Stimulated activated CD4-positive, alpha-beta T cell treated with anti-CD3 and anti-CD28 coated beads, Interleukin-1b, Interleukin-23, amount 100 ng/mL, for 1 hour (primary cell): ENCODE measurements at places on chromosomes 16 and 17.
A peak's percentile ranks its signal among the peaks of the same experiment; 100 is the strongest.

- peak; percentile 48 for DNase-seq
These were observed 78.1 kb upstream of the TOB1 start for GRCh38 chr17:50944054-50944901.

DNA sequence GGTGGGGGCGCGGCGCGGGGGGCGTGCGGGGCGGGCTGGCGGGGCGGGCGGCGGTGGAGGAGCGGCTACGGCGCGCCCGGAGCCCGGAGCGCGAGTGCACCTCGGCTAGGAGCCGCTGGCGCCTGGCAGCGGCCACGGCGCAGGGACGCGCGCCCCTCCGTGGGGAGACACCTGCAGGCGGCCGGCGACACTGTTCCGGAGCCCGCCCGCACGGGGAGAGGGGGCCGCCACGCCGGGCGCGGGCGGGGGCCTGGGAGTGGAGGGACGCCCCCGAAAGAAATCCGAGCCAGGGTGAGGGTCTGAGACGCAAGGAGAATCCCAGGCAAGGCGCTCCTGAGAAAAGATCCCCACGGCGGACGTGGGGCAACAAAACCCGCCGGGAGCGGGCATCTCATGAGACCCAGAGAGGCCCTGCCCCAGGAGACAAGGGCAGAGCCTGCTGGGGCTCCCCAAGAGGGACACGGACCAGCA lies at the start of gene GSG1L:
GSG1L (minus strand) TSS at position 124 of the 471 bp plus-strand sequence. CDS start 290 bp downstream, outside the sequence.
- DNase-seq, result no peak

- DNase-seq, result no peak
These were observed 20.3 kb downstream of the ANKRD40 start for GRCh38 chr17:50687200-50688066.

GRCh38 chr17:8013731-8014557 lies 11.5 kb downstream of the GUCY2D start:
- no peak for DNase-seq

DNA sequence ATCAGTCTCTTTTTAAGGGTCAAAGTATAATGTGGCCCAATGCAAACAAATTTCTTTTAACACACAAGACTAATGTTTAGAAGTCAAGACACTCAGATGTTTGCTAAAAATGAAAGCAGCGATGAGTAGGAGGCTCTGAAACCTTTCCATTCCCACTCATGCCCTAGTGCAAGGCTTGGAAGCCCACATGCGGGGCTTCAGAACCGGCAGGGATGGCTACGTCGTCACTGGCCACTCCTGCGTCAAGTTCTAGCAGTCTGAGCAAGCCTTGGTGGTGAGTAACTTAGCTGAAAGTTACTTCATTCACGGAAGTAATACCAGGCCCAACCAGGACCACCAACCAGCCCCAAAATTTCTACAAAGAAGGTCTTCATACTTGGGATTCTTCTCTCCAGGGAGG lies 14.8 kb upstream of the TMED6 start:
- DNase-seq, result no peak

DNA sequence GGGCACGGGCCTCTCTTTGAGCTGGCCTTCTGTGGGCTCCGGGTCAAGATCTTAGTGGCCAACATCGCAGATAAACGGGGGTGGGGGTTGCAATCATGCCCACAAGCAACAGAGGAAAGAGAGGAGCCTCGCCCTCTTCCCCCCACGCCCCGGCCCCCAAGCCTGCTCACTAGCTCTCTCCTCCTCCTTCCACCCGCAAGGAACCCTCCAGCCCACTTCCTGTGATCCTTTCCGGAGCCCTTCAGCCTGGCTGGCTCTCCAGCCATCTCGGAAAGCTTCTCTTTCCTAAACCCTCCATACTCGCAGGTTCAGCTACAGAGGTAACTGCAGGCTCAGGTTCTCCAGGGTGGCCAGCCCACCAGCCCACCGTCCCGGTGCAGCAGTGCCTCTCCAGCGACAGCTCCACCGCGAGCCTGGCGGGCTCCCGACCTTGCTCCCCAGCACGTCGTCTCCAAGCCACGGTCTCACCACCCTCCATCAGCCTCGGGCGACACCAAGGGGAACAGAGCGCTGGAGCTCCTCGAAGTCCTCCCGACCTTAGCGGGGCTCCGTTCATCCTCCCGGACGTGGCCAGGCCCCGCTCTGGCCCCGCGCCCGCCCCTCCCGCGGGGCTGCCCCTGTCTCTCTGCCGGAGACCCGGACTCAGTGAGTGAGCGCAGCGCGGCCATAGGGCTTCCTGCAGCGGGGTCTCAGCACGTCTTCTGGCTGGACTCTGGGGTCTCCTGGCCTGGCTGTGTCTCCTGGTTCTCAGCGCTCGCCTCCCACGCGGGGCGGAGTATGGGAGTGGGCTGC lies 12.9 kb upstream of the ODF4 start:
- DNase-seq, result no peak

GRCh38 chr17:41424111-41424635 lies at the start of gene KRT37:
Gene KRT37, minus strand, starts transcription at chr17:41424585. Its CDS starts 62 bp downstream, at chr17:41424523.
- no peak for DNase-seq

DNA sequence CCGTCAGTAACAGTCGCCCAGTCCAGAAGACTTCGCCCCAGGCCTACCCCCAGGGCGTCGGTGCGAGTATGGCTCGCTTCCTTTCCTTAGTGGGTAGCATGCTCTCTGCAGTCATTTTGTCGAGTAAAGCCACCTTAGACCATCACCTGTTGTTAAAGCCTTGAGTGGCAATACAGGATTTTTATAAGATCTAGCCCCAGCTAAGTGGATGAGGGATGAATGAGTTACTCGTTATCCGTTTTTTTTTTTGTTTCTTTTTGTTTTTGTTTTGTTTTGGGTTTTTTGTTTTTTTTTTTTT lies 322 bp upstream of the KLHL11 start:
- no peak for DNase-seq

DNA sequence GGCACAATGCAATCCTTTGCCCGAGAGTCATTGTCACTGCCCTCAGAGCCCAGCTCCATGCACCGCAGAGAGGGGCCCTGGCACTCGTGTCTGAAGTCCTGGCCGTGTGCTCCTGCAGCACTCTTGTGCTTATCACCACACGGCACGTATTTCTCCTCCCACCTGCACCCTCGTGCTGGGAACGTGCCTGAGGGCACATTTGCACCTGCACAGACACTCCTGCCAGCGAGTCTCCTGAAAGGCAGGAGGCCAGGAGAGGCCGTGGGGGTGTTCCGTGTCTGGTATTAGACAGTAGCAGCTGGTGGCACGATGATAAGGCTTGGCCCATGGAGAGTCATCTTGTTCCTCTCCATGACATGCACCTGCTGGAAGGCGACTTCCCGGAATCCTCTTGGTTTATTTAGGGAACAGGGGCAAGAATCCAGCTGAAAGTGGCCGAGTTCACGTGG lies 3.4 kb upstream of the ACSF3 start:
- no peak for DNase-seq

- no peak for DNase-seq
These were observed 9.2 kb downstream of the TANC2 start for GRCh38 chr17:62975206-62975605.

GRCh38 chr17:67148352-67148751 lies 96.6 kb downstream of the HELZ start:
- no peak for DNase-seq

GRCh38 chr17:12859520-12859919 lies 70.2 kb downstream of the ARHGAP44 start:
- DNase-seq, result no peak

GRCh38 chr17:6476076-6476809 lies 32.0 kb downstream of the PIMREG start:
- DNase-seq, result no peak

- no peak for DNase-seq
These were observed 11.8 kb downstream of the FMNL1 start for GRCh38 chr17:45233423-45233924.

DNA sequence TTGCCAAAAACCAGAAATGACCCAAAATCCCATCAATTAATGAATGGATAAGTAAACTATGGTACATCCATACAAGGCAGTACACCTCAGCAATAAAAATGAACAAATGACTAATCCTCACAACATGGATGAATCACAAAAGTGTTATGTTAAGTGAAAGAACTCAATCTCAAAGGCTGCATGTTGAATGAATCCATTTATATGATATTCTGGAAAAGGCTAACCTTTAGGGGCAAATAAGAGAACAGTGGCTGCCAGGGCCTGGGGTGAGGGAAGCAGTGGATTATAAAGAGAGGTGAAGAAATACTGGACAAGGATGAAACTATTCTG lies 46.1 kb upstream of the MSI2 start:
- DNase-seq, result no peak

- no peak for DNase-seq
These were observed 9.8 kb downstream of the FSCN2 start for GRCh38 chr17:81537856-81538555.

- no peak for DNase-seq
These were observed 18.0 kb downstream of the FAM234A start for GRCh38 chr16:252366-253337.

GRCh38 chr17:63356337-63356757 lies 89.8 kb downstream of the CYB561 start:
- no peak for DNase-seq

GRCh38 chr17:47806913-47807255 lies 14.7 kb downstream of the OSBPL7 start:
- no peak for DNase-seq

DNA sequence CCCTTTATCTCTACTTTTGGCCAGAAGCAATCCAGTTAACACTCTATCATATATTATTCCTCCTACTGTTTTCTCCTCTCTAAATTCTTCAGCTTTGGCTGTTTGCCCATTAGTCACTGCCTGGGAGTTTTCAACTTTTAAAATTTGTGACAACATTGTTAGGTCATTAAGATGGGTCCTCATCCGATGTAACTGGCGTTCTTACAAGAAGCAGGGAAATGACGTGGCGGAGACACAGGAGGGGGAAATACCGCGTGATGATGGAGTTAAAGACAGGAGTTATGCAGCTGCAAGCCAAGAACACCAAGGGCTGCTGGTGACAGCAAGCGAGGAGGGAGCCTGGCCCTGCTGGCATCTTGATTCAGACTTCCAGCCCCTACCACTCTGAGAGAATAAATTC lies 34.8 kb upstream of the CPHXL start:
- no peak for DNase-seq

DNA sequence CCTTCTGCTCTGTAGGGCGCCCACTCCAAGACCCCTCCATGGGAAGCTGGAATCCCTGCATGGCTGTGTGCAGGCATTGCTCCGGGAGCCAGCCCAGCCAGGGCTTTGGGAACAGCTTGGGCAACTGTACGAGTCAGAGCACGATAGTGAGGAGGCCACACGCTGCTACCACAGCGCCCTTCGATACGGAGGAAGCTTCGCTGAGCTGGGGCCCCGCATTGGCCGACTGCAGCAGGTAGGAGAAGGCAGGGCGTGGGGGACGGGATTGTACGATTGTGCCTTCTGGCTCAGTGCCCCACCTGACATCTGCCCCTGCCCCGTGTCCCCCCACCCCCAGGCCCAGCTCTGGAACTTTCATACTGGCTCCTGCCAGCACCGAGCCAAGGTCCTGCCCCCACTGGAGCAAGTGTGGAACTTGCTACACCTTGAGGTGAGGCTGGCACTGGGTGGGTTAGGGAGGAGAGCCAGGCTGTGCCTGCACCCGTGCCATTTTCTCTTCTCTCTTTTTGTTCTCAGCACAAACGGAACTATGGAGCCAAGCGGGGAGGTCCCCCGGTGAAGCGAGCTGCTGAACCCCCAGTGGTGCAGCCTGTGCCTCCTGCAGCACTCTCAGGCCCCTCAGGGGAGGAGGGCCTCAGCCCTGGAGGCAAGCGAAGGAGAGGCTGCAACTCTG lies 8.7 kb upstream of the TMEM88 start:
- DNase-seq, result no peak

- no peak for DNase-seq
These were observed 7.8 kb upstream of the RNASEK start for GRCh38 chr17:7004398-7005253.
